Foreskin keratinocyte (primary cell): ENCODE measurements at places on chromosomes 12 and 14. TPM values are rescaled to one million over a fixed set of nuclear protein-coding genes. Genes with fewer than 3 reads are reported as not detected.

- DNase-seq = no peak
Observed at GRCh38 chr12:120842595-120842994, 61.6 kb downstream of the SPPL3 start.

- no peak for DNase-seq
Observed at GRCh38 chr12:71201136-71201679, 43.4 kb upstream of the TSPAN8 start.

DNA sequence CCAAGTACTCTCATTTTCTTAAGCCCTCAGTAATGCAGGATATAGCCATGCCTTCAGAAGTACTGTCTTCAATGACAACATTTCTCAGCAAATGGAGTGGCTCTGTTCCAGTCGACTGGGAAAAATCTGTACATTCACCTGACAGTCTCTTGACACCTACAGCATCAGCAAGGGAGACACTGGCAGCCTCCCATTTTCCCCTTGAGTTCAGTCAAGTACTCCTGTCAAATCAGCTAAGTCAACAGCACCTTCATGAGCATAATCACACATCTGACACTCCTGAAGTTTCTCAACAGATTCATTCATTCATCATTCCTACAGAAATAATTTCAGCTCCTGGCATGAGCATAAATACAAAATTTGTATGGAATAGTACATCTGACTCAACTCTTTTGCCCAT lies 46.1 kb downstream of the INTS13 start:
- no peak for DNase-seq

GRCh38 chr14:40188006-40188405 lies 755.8 kb upstream of the FBXO33 start:
- DNase-seq = no peak

DNA sequence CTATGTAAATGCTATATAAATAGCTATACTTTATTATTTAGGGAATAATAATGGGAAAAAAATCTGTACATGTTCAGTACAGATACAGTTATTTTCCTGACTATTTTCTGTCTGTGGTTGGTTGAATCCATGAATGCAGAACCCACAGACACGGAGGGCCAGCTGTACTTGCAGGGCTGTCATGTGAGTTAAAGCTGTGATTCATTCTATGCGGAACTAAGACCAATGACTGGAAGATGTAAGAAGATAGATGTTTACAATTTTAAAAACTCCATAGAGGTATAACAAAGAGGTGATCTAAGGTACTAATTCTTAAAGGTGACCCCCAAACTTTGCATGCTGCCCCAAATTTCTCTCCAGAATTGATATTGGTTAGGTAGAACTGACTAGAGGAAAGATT lies 14.6 kb downstream of the PCNX4 start:
- no peak for DNase-seq

- peak; percentile 67 for DNase-seq
Observed at GRCh38 chr14:75982266-75983018, 647 bp upstream of the TGFB3 start.

- peak; percentile 17 for DNase-seq
Observed at GRCh38 chr12:59839514-59839913, 243.7 kb downstream of the SLC16A7 start.

GRCh38 chr14:103896578-103896977 lies 31.7 kb upstream of the TDRD9 start:
- DNase-seq = no peak

DNA sequence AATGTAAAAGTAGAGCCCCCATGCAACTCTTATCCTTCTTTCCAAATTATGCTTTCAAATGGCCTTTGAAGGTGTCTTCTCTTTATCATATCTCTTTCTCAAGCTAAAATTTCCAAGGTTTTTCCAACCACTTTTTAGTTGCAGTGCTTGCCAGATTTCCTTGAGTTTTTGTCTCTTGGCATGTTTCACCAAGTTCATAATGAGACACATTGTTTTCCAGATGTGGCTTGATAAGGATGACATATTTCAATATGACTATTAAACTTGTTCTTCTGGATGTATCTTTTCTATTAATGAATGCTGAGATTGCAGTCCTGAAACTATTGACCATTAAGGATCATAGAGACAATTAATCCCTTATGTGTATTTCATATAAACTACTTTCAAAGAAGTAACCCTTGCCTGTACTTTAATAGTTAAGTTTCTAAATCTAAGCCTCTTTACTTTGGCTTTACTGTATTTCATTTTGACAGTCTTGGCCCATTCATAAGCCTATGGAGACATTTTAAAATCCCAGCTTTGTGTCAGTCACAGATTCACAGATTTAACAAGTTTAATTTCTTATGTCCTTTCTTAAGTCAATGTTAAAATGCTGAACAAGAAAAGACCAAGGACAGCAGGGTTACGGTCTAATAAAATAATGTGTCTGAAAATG lies 151.5 kb downstream of the LRFN5 start:
- DNase-seq = no peak

- DNase-seq = no peak
Observed at GRCh38 chr14:104687601-104688504, 1.6 kb upstream of the INF2 start.

GRCh38 chr12:45121224-45121623 lies 70.3 kb upstream of the DBX2 start:
- no peak for DNase-seq

- no peak for DNase-seq
Observed at GRCh38 chr12:124406043-124406442, 111.2 kb downstream of the RFLNA start.

DNA sequence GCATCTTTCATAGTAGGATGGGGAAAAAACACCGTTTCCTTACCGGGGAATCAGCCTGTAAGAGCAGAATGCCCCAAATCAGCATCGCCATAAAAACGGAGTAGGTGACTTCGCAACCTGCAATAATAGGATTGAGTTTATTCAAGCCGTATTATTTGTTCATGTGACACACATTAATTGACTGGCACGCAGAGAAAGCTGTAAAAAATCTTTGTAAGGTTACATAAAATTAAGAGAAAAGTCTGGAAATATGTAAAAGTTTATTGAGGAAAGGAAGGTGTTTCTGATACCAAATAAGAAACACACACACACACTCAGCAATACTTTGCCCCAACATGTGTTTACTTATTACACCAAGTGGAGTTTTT lies 628 bp upstream of the CAPRIN2 start:
- DNase-seq = no peak

- peak; percentile 46 for DNase-seq
Observed at GRCh38 chr12:47307680-47308399, 228.1 kb upstream of the AMIGO2 start.

GRCh38 chr12:3310271-3311026 lies 180.6 kb upstream of the PRMT8 start:
- DNase-seq = no peak

DNA sequence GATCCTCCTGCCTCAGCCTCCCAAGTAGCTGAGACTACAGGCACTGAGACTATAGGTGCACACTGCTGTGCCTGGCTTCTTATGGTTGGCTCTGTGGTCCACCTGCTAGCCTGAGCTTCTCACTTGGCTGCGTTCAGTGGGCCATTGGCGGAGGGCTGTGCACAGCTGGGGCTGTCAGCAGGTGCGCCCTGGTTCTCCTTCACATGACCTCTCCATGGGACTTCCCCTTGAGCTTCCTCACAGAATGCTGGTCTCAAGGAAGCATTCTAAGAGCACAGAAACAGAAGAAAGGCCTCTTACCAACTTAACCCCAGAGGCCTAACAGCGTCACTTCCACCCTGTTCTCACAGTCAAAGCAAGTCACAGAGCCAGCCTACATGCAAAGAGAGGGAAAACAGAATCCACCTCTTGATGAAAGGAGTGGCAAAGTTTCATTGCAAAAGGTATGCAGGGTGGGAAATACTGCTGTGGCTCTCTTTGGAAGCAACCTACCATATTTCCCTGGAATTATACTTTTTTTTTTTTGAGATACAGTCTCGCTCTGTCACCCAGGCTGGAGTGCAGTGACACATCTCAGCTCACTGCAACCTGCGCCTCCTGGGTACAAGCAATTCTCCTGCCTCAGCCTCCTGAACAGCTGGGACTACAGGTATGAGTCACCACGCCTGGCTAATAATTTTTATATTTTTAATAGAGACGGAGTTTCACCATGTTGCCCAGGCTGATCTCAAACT lies 9.3 kb downstream of the RILPL2 start:
- DNase-seq = no peak

Gene SIX1
- not detected in 2 replicates for total RNA-seq

Gene TAS2R19
- 0.49 and 0.61 TPM in 2 replicates for total RNA-seq

Gene NDUFA12
- total RNA-seq = 181 and 189 TPM in 2 replicates

Gene ST8SIA1
- 0.46 and 0.54 TPM in 2 replicates for total RNA-seq

Gene GNG2
- 6.7 and 10.9 TPM in 2 replicates for total RNA-seq

Gene PARP11
- total RNA-seq = 5.6 and 5.7 TPM in 2 replicates
